ENCODE measurements at places on chromosomes 6 and 20. TPM values are rescaled to one million over a fixed set of nuclear protein-coding genes. Genes with fewer than 3 reads are reported as not detected.

The LZTS3 gene
- 18.5 TPM for total RNA-seq

The VTA1 gene
- 9.9 TPM for total RNA-seq

The TGM3 gene
- total RNA-seq: 0.31 TPM

The C6orf163 gene
- 0.46 TPM for total RNA-seq

The SOBP gene
- 3.4 TPM for total RNA-seq

The MRAP2 gene
- 3.0 TPM for total RNA-seq

The MUCL3 gene
- not detected for total RNA-seq

The PRSS16 gene
- 30.1 TPM for total RNA-seq

The HLA-DRA gene
- 16.3 TPM for total RNA-seq

The SPATS1 gene
- total RNA-seq: not detected

The KIAA1755 gene
- 0.55 TPM for total RNA-seq

All from pancreas (tissue), 10 donors.